ENCODE measurements at places on chromosomes 5 and 9. TPM values are rescaled to one million over a fixed set of nuclear protein-coding genes. Genes with fewer than 3 reads are reported as not detected.

GRCh38 chr5:97229196-97229595 is 46.1 kb upstream of the RIOK2 start:
- no peak for DNase-seq

GRCh38 chr9:127303830-127304229 is 39.3 kb downstream of the GARNL3 start:
- no peak for DNase-seq

DNA sequence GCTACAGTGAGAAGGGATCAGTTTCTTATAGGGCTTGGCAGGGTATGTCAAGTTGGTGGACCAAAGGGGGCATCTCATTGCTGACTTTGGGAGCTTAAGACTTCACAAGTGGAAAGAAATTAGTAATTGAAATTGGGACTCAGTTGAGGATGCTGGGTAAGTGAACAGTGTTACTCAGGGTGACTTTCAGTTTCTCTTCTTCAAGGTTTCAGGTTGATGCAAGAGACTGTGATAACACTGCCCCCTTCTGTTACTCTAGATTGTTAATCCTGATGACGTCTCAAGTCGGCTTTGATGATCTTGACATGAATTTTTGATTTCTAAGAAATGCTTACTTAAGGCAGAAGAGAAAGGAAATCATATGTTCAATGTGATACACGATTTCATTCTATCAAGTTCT is 21.3 kb downstream of the KCTD16 start:
- DNase-seq, result no peak

DNA sequence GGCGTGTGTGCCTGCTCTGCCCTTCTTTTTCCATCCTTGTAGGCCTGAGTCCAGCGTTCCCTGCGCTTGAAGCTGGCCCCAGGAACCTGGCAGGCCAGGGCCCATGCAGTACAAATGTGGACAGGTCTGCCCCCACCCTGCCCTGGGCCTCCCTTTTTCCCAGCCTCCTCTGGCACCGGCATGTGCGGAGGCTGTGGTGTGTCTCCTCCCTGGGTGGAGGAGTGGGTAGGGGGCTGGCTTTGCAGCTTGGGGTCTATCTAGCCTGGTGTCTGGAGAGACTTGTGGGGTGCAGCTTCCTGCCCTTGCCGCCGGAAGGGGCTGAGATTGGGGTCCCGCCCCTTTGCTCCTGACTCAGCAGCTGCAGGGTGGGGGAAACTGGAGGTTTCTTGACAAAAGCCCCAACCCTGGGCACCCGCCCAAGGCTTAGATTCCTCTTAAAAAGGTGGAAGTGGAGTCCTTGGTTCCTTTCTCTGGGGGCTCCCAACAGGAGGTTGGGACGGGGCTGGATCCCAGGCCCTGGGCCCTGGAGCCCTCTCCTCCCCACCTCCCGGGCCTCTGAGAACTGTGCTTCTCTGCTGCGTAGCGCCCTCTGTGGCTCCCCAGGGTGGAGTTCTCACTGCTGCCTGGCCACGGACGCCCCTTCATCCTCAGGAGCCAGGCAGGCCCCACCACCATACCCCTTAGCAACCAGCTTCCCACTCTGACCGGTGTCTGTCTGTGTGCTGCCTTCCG is 18.0 kb downstream of the RXRA start:
- no peak for DNase-seq

GRCh38 chr9:109817846-109818472 is 38.0 kb downstream of the PALM2AKAP2 start:
- DNase-seq, result peak; percentile 73

DNA sequence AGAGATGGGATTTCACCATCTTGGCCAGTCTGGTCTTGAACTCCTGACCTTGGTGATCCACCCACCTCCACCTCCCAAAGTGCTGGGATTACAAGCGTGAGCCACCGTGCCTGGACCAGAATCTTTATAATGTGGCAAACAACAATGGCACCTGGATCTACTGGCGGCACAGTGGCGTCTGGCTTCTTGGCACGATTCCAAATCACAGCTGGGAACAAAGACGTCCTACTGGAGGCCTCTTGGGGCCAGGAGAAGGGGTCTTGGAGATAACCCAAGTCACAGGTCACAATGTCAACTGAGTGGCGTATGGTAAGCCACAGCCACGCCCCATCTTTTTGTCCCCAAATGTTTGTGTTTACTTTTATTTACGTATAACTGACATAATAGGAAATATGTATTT is 77.8 kb upstream of the RAPGEF1 start:
- DNase-seq, result no peak

DNA sequence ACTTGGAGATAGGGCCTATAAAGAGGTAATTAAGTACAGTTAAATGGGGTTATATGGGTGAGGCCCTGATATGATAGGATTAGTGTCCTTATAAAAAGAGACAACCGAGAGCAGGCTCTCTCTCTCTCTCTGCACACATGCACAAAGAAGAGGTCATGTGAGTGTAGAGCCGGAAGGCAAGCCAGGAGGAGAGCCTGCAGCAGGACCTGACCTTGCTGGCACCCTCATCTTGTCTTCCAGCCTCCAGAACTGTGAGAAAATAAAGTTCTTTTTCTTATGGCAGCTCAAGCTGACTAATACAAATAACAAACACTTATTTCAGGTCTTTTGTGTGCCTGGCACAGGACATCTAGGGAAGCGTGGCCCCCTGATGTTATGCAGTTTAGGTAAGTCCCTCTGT is 62.1 kb downstream of the ARHGAP26 start:
- no peak for DNase-seq

- DNase-seq, result no peak
Observed at GRCh38 chr5:14034963-14035362, 90.5 kb upstream of the DNAH5 start.

DNA sequence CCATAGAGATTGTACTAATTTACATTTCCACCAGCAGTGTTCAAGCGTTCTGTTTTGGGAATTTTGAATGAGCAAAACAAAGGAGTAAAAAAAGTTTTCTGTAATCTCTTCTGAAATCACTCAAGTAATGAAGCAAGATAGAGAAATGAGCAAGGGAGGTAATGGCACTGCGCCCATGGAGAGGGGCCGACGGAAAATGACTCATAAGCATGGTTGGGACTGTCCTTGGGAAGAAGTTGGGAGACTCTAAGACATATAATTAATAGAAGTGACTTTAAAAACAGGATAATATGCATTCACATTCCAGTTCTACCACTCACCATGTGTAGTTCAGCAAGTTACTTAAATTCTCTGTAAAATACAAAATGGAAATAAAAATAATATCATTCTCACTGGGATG is 62.5 kb upstream of the C5orf46 start:
- DNase-seq, result no peak

GRCh38 chr5:14385019-14385418 is 196.6 kb upstream of the OTULINL start:
- no peak for DNase-seq

DNA sequence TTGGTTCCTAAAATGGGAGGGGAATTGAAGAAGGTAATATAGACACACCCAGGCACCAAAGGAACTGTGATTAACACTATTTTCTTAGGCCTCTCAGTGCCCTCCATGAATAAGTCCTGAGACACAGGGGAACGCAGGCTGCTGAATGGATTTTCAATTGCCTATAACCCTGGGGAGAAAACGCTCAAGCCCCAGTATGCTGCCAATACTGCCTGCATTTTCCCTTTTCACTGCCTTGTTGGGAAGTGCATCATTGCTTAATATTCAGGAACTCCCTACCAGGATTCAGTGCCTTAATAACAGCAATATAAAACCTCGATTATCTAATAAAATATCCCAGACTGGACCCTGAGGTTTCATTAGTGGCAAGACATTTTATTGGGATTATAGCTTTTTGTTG is 25.4 kb downstream of the APBA1 start:
- DNase-seq, result no peak

GRCh38 chr9:130918826-130919558 is 20.1 kb downstream of the FIBCD1 start:
- no peak for DNase-seq

- no peak for DNase-seq
Observed at GRCh38 chr5:80623999-80624398, 30.5 kb upstream of the MSH3 start.

GRCh38 chr5:107554776-107555424 is 115.8 kb downstream of the EFNA5 start:
- no peak for DNase-seq

GRCh38 chr9:133999851-134000265 is 7.7 kb upstream of the VAV2 start:
- no peak for DNase-seq

- no peak for DNase-seq
Observed at GRCh38 chr9:33265211-33265865, 489 bp downstream of the CHMP5 start.

DNA sequence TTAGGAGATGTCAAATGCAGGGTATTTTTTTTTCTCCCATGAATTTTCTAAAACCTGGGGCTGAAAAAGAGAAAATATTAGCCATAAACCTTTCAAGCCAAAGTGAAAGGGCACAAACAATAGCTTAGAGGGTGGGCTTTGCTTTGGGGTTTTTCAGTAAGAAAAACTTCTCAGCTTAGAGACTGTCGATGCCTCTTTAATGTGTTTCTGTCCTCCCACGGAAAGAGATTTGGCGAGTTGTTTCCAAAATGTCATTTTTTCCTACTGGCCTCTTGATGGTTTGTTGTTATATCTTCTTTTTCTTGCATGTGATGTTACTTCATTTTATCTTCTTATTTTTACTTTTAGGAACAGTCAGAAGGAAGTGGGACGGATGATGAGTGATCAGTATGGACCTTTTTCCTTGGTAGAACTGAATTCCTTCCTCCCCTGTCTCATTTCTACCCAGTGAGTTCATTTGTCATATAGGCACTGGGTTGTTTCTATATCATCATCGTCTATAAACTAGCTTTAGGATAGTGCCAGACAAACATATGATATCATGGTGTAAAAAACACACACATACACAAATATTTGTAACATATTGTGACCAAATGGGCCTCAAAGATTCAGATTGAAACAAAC is 177.3 kb downstream of the SMARCA2 start:
- no peak for DNase-seq

DNA sequence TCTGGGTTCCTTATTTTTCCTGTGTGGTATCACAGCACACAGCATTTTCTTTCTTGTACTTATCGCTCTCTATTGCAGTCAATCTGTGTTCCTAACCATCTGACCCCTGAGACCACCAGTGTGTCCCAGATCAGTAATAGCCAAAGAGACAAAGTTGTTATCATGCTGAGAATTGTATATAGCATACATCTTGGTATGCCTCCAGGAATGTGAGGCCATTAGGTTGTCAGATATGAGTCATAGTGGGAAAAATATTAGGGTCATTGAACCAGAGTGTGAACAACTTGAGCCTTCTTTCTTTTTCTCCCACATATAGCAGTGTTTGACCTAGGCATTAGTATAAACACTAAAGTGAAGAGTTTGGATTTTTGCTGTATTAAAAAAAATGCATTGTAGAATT is 106.3 kb downstream of the NDUFAF2 start:
- no peak for DNase-seq

GRCh38 chr9:128818839-128819715 is 777 bp downstream of the ENDOG start:
- DNase-seq, result peak; percentile 70

GRCh38 chr9:112176524-112176923 is 1.4 kb upstream of the SUSD1 start:
- DNase-seq, result no peak

GRCh38 chr5:149707097-149707496 is 23.0 kb upstream of the PPARGC1B start:
- no peak for DNase-seq

GRCh38 chr5:150637245-150638052 is 3.0 kb upstream of the SYNPO start:
- DNase-seq, result peak; percentile 61

- no peak for DNase-seq
Observed at GRCh38 chr9:110206389-110206788, 1.6 kb downstream of the C9orf152 start.

DNA sequence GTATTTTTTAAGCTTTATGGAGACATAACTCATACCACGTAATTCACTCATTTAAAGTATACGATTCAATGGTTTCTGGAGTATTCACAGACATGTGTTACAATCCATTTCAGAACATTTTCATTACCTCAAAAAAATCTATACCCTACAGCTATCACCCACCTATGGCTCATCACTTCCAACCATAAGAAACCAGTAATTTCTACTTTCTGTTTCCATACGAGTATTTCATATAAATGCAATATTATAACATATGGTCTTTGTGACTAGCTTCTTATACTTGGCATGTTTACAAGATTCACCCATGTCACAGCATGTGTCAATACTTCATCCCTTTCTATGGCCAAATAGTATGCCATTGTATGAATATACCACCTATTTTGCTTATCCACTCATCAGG is 18.8 kb downstream of the UBQLN1 start:
- no peak for DNase-seq

DNA sequence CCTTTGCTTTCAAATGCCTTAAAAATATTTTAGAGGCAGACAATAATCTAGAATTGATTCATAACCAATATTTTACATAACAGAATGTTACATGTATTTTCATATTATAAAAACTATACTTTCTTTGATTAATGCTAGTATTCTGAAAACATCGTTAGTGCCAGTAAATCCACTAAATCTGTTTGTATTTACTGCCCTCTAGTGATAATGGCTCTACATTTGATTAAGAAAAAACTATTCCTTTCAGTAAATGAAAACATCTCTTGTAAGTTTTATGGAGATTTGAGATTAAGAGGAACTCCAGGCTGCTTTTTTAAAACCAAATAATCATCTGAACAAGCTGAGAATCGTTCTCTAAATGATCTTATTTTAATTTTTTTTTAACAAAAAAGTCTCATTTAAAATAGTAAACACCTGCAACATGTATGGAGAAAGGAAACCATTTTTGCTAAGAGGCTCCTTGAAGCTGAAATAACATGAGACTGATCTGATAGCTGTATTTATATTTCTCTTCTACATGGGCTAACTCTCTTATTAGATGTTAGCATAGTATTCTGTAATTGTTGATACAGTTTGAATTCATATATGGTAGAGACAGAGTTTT is 424.7 kb downstream of the RAB3C start:
- no peak for DNase-seq

Gene LVRN
- 5.6 TPM for total RNA-seq

Gene PCDHB16
- total RNA-seq, result 9.5 TPM

Gene PCDHA13
- total RNA-seq, result 0.85 TPM

Gene GABBR2
- total RNA-seq, result 0.49 TPM

Gene PCAT7
- total RNA-seq, result 0.67 TPM

Gene WHRN
- total RNA-seq, result 5.3 TPM

Gene TMEM215
- total RNA-seq, result 9.7 TPM

Gene RGS7BP
- total RNA-seq, result 0.67 TPM

Gene RPL12
- 894 TPM for total RNA-seq

All from sciatic nerve (tissue), 2 donors.